T-helper 9 cell (primary cell): ENCODE measurements at places on chromosomes 6 and 20.

DNA sequence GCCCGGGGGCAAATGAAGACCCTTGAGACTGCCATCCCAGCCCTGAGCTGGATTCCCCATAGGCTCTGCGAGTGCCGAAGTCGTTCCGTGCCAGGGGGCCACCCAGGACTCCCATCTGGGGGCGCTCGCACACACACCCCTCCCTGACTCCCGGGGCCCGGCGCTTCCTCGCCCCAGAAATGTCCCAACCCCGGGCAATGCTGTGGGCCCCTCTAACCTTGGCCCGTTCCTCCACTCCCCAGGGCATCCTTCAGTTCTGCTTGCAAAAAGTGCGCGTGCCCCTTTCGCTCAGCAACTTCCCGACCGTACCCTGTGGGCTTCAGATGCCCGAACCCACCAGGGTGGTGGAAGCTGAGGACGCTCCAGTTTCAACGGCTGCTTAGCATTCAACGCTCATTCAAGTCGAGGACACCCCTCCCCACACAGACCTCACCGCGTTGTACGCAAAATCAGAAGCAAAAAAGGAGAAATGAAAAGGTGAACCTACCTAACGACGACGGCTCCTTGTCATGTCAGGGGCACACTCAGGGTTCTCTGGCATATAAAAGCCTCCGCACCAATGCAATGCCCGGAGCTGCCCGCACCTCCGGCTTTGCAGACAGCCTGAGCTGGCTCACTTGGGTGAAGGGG is 25.3 kb downstream of the RIPOR2 start:
- DNase-seq = no peak

DNA sequence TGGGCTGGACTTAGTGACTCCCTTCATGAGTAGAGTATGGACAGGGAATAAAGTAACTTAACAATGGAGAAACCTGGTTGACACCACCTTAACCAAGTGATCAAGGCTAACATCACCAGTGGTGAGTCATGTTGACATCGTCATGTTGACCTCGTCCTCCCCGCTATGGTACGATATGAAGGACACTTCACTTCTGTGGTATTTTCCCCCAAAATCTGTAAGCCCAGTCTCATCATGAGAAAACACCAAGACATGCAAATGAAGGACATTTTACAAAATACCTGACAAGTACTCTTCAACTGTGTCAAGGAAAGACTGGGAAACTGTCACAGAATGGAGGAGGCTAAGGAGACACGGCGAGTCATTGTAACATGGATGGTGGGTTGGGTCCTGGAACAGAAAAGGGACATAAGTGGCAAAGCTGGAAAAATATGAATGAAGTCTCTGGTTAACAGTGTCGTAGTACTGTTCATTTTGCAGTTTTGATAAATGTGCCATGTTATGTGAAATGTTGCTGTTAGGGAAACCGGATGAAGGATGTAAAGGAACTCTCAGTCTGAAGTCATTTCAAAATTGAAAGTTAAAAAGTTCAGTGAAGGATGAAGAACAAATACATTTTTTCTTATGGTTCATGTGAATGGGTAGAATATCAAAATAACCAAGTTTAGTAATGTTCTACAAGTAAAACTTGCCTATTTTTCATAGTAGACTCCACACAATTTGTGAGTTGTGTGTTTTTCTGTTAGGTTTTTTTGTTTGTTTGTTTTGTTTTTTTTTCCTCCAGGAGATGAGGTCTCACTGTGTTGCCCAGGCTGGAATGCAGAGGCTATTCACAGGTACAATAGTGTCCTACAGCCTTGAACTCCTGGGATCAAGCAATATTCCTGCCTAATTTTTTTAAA is 247.5 kb downstream of the TMEM242 start:
- no peak for DNase-seq

GRCh38 chr6:136980070-136980469 is 58.0 kb downstream of the SLC35D3 start:
- no peak for DNase-seq

DNA sequence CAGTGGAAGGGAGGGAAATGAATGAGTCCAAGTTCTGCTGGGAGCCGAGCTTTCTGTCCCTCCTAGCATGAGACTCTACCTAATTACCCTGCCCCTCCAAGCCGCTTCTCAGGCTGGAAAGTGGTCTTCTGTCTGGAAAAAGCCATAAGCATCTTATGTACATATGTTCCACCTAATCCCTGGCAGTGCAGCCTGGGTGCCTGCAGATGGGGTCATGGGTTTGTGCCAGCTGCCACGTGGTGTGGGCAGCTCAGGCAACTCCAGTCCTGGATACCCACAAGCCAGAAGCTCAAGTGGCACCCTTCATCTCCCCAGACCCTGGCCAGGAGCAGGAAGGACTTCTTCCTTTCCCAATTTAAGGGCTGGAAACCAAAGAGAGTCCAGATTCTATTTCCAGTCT is 253.1 kb downstream of the LY86 start:
- no peak for DNase-seq
